NCI-H1048 (cell line): ENCODE measurements at places on chromosomes 16 and 17.

GRCh38 chr16:62478903-62479458, 442.7 kb upstream of the CDH8 start:
- DNase-seq = no peak

- DNase-seq = no peak
Measured at GRCh38 chr17:69779378-69780214, 295.4 kb upstream of the KCNJ16 start.

DNA sequence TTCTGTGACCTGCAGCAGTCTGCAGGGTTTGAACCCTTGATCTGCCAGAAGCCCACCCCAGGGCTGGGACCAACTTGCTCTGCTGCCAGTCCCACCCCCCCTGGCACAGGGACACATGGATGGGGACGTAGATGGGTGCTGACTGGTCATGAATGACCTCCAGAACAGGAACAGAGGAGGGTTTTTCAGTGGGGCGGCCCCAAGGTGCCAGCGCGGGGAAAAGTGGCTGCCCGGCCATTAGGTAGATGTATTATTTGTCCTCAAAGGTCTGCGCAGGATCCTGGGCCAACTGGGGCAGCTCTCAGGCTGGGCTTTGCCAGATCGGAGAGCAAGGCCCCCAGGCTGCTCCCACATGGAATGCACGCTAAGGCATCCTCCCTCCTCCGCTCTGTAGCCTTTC, 265.2 kb upstream of the TNRC6C start:
- no peak for DNase-seq

GRCh38 chr17:44111777-44112176, 11.7 kb downstream of the HDAC5 start:
- no peak for DNase-seq

DNA sequence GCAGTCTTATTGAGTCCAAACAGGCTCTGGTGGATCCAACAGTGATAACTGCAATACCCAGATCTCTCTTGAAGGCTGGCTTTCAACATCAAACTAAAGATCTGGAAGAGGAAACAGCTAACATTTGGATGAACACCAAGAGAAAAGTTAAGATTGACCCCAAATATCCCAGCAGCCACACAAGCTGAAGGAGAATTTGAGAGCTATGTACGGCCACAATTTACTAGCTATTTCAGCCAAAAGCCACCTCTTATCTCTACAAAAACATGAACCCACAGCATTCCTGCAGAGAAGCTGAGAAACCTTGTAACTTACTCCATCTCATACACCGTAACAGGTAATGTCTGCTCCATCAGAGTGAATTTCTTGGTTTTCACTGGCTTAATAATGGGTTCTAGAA, 14.3 kb downstream of the EFTUD2 start:
- no peak for DNase-seq

GRCh38 chr16:12155235-12155634, 178.7 kb downstream of the SNX29 start:
- DNase-seq = no peak

DNA sequence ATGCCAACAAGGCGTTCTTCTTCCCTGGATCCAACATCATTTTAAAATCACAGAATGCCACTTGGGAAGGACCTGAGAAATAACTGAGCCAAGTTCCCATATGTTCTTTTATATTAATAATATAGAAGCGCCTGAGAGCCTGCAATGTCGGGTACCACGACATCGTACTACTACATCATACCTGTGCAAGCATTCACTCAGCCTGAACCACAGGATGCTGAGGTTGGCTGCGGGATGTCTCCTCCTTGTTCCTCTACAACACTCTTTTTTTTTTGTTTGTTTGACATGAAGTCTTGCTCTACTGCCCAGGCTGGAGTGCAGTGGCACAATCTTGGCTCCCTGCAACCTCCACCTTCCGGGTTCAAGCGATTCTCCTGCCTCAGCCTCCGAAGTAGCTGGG, 2.1 kb upstream of the ATP2C2 start:
- no peak for DNase-seq

- no peak for DNase-seq
Measured at GRCh38 chr16:72956124-72957064, 91.5 kb downstream of the ZFHX3 start.

DNA sequence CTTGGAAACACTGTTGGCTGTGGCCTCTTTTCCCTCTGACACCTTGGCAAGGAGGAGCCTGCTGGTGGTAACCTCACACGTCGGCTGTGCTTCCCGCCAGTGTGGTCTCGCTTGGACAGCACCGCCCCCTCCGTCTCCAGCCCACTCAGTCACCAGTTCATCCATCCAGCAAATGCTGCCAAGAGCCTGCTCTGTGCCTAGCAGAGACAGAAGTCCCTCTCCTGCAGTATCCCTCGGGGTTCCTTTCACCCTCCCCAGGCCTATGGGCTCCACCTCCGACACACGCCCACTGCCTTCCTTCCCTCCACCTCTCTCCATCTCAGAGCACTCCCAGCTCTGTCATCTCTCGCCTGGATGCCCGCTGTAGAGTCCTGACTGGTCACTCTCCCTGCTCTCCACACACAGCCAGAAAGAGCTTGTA, 12.3 kb downstream of the CACNG4 start:
- no peak for DNase-seq

DNA sequence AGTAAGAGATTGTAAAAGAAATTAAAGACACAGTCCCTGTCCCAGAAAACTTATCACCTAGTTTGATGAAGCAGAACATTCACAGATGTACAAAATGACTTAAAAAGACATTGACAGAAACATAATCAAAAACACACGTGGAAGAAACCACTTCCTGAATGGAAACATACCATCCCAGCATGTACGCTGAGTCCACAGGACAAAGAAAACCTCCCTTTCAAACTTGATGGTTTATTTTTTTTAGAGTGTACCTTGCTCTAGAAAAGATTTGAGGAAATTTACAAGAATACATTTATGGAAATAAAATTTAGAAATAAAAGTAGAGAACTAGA, 140.9 kb downstream of the PMP22 start:
- no peak for DNase-seq

GRCh38 chr17:42347198-42347597, 41.0 kb downstream of the STAT3 start:
- no peak for DNase-seq

GRCh38 chr16:22624800-22625533, 114.3 kb downstream of the NPIPB5 start:
- no peak for DNase-seq

GRCh38 chr17:31390426-31390747, 1.1 kb upstream of the RAB11FIP4 start:
- DNase-seq = no peak

DNA sequence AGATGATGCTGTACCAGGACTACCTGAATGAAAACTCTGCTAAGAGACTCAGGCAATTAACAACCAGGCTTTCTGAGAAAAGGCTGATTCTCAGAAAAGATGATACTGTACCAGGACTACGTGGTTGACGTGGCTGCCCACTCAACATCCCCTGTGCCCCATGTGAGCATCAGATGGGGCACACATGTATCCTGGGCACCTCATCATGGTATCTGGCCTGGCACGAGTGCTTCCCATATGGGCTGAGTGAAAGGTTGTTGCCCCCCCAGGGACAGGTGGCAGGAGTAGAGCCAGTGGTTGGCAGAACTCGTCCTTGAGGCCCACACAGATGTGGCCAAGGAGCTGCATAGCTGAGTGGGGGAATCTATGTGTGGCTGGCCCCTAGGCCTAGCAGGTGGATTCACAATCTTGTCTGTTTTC, 3.5 kb upstream of the CES4A start:
- DNase-seq = no peak

- DNase-seq = no peak
Measured at GRCh38 chr17:65885541-65886312, 306.2 kb downstream of the CEP112 start.

- DNase-seq = no peak
Measured at GRCh38 chr16:86495756-86496261, 14.5 kb upstream of the FOXF1 start.

DNA sequence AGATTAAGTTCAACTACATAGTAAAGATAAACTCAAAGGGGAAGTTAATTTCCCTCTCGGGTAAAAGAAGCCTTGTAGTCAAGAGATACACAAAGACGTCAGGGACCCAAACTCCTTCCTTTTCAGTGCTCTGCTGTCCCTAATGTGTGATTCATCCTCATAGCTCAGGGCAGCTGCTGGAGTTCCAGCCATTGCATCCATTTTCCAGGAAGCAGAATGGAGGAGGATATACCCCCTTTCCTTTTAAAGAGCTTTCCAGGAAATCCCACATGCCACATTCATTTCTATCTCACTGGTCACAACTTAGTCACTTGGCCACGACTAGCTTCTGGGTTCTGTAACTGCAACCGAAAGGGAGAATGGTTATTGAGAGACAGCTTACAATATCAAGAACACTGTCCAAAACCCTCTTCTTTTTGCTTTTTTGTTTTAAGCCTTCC, 95.3 kb downstream of the SOCS1 start:
- no peak for DNase-seq

DNA sequence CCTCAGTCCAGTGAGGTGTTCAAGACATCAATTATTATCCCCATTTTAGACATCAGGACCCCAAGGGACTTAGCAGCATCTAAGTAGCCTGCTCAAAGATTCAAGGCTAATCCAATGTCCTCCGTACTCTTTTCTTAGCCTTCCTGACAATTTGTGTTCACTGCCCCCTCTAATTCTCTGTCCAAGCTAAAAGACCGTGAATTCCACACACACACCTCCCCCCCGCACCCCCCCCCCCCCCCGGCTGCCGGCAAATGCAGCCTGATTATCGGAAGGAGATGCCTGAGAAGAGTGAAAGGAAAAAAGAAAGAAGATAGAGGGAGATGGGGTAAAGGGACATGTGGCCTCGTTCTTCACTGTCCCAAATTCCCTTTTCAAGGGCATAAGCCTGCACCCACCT, 58.1 kb upstream of the NLK start:
- DNase-seq = no peak

GRCh38 chr17:75084039-75084660, 3.6 kb upstream of the SLC16A5 start:
- DNase-seq = no peak

- no peak for DNase-seq
Measured at GRCh38 chr17:72624652-72625051, 467.8 kb downstream of the SLC39A11 start.

DNA sequence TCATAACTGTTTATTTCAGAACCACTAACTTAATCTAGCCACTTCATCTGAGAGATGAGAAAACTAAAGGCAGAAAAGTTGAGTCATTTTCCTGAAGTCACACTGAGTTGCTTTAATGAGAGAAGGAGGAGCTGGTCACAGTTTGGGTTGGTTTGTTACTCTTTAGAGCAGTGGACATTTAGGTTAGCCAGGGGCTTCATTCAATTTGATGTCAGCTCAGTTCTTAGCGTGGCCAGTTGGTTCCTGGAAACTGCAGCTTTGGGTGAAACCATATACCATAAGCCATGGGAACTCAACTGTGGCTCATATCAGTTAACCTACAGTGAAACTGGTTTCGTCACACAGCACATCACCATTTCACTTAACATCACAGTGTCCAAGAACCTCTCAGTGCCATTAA, 59.2 kb upstream of the ADORA2B start:
- DNase-seq = no peak

GRCh38 chr16:66846831-66847230, 2.6 kb downstream of the CA7 start:
- DNase-seq = no peak

GRCh38 chr17:50087246-50087911, 7.8 kb upstream of the PDK2 start:
- no peak for DNase-seq

DNA sequence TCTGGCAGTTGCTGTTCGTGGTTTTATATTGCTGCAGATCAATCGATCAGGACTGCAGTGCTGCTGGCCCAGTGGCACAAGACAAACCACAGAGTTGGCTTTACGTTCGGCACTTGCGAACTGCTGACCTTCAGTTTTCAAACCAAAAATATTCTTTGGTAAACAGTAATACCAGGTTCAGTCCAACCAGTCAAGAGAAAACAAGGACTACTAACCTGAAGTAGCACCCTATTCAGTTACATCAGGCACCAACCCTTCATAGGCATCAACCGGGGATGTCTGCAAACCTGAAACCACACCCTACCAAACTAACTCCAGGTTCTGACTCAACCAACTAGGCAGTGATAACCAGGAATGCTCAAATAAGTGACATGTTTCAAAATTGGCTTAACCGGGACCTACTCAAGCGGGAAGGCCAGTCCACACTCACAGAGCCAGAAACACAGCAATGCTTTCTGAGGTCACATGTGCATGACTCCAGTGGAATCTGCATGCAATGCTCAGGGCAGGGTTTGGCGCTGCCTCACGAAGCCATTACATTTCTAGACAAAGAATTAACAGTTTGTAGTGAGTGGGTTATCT, 91.1 kb downstream of the SMG6 start:
- no peak for DNase-seq

DNA sequence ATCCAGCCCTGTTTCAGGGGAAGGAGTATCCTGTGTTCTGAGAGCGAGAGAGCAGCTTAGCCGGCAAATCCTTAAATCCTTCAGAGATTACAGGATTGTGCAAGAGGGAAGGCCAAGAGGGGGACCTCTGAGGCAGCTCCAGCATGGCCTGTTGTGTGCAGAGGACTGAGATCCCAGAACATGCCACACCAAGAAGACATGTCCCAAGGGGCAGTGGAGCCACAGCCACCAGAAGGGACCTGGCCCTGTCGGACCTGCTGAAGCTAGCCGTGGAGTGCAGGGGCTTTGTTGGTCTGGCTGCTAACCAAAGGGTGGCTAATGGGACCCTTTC, 1.6 kb upstream of the MRC2 start:
- no peak for DNase-seq

DNA sequence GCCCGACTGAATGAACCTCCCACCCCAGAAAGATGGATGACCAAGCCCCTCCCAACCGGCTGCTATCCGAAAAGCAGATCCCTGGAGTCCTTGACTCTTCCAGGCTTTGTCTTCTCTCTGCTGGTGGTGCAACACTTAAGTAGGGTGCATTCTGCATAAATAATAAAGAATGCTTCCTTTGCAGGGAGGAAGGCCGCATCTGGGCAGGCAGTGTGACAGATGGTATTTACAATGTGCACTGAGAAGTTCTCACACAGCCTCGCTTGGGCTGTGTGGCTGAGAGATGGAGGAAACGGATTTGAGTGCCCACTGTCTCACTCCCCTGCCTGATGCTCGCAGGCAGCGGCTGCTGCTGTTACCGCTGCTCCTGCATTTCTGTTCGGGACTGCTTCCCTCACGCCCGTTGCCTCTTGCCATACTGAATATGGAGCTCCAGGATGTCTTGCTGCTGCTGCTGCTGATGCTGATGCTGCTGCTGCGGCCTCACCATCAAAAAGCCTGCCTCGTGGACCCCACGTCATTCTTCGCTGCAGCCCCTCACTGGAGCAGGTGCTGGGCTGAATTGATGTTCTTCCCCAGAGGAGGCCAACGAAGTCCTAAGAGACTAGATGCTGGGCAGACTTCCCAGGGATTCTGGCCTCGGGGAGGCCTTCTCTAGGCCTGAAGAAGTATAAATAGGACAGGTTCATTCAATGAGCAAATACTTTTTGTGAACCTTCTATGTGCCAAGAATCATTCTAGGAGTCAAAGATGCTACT, 7.1 kb upstream of the RHBDL3 start:
- DNase-seq = no peak
